ENCODE measurements at places on chromosomes 2 and 18.

- DNase-seq = no peak
Measured at GRCh38 chr18:25813110-25813509, 277.3 kb downstream of the SS18 start.

- no peak for DNase-seq
Measured at GRCh38 chr18:46379323-46379950, 275.3 kb downstream of the HAUS1 start.

GRCh38 chr2:130864830-130865800 is 28.4 kb downstream of the ARHGEF4 start:
- DNase-seq = no peak

DNA sequence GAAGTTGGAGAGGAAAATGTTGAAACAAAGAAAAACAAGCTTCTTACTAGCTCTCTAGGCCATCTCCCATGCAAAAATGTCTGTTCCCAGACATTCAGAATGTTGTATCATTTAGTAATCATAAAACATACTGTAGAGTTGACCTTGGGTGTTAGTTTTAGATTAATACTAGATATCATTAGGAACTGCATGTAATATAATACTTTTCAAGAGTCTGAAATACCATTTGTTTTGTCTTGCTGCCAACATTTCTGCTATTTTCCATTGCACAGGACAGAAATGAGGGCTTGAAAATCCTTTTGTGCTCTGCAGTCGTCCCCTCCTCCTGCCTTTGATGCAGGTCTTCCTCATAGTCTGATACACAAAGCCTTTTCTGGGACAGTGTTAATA is 89.5 kb upstream of the RBMS1 start:
- DNase-seq = no peak

DNA sequence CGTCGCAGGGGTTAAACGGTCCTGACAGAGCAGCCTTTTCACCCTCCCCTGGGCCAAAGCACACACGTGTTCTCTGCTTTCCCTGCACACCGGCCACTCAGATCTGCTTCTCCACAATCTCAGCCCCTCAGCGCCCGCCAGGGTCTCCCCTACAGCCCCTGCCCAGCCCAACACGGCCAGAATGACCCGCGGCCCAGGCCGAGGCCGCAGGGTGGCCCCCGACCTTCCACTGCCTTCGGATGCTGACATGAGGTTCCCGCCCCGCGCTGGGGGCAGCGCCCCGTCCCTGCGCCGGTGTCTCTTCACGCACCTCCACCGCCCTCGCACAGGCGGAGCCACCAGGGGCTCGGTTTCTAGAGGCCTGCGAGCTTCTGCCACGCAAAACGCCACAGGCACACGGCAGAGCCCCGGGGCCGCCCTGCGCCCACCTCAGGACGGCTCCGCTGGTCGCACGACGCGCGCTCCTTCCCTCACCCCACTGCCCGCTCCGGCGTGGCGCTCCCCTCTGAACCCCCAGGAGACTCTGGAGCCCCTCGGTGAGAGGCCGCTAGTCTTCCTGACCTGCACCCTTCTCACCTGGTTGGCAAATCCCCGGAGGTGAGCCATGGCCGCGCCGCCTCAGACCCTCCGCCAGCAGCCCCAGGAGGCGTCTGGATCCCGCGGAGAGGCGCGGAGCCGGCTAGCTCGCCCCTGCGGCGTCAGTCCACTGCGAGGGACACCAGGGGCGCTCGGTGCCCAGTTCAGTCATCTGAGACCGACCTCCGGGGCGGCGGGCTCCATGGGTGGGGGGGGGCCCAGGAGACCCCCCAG is 749 bp downstream of the STK25 start:
- no peak for DNase-seq

DNA sequence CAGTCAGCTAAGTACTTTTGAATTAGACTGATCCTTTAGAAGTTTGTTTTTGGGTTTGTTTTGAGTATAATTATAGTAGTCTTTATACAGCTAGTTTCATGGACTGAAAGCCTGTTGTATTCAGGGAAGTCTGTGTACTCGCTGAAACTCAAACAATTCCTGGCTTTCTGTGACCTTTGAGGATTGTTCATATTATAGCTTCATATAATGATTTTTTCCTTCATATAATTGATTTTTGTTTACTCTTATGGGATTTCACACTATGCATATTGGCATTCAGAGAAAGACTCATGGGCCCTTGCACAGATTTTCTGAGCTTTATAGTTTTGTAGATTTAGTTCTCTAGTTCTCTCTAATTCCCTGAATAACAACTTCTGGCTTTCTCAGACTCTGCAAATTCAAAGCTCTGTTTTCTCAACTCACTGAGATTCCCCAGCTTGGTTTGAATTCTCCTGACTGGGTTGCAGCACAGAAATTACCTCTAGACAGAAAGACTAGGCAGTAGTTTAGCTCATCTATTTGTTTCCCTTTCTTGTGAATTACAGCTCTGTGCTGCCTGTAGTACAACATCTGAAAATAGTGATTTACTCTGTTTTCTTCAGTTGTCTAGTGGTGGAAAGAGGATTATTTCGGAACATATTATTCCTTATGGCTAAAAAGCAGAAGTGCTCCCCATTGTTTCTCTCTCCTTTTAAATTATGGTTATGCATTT is 495.9 kb upstream of the CNTNAP5 start:
- no peak for DNase-seq

GRCh38 chr18:29378651-29379136 is 1201.8 kb upstream of the CDH2 start:
- no peak for DNase-seq

GRCh38 chr2:223300326-223300725 is 248.3 kb downstream of the KCNE4 start:
- DNase-seq = no peak

DNA sequence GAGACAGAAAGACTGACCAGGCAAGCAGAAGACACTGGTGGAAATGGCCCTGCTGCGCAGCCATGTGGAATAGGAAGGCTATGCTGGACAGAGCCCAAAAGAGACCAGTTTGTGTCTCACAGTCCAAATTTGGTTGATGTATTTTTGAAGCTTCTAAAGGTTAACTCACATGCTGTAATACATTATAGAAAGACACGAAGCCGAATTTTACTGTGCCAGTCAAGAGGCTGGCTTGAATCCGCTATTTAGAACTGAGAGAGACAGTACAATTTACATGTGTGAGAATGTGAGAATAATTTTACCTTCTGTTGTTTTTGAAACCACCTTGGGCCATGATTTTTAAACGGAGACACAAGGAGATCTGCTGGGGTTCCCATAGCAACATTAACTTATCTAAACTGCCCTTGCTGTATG is 113.6 kb downstream of the METTL8 start:
- no peak for DNase-seq

GRCh38 chr2:240701091-240701735 is 9.5 kb downstream of the AQP12A start:
- DNase-seq = no peak

DNA sequence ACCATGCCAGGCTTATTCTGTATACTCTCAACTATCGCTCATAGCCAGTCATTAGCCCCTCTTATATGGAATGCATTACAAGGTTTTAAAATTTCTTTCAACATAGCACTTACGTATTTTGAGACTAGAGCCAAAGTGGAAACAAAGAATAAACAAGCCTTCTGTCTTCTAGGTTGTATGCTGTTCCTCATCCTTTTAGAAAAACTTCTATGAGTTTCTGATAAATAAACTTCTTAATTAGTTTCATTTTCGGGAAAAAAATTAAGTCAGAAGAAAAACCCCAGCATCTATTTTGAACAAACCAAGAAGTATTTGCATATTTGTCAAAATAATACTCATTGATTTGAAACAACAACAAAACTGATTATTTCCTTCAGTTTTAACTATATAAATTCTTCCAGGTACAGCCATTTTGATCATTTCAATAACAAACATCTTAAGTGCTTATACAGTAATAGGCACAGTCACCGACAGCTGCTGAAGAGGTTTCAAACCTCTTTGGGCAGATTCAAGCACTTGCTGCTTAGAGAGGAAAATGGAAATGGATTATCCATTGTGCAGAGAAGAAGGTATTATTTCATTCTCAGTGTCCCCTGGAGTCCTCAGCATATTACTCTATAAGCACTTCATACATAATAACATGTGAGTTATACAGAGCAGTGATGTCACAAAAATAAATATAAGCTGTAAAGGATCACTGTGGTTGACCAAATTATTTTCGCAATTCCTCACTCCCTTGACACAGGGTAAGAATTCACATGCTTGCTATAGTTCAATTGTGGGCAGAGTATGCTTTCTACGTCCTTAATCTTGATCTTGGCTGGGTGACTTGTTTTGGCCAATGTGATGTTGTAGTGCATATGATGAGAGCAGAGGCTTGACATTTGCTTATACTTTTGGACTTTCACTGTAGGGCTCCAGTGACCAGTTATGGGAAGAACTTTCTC is 833.8 kb downstream of the TRIB2 start:
- no peak for DNase-seq

GRCh38 chr2:8684540-8684877 is 2.7 kb downstream of the ID2 start:
- DNase-seq = no peak

GRCh38 chr2:2932189-2932588 is 445.4 kb downstream of the EIPR1 start:
- DNase-seq = no peak

Measured in stimulated activated CD8-positive, alpha-beta memory T cell treated with anti-CD3 and anti-CD28 coated beads, Interleukin-7, amount 100 ng/mL, for 24 hours (primary cell).